ENCODE measurements at places on chromosomes 2 and 18. TPM values are rescaled to one million over a fixed set of nuclear protein-coding genes. Genes with fewer than 3 reads are reported as not detected.

Gene NEURL3
- total RNA-seq = not detected

DNA sequence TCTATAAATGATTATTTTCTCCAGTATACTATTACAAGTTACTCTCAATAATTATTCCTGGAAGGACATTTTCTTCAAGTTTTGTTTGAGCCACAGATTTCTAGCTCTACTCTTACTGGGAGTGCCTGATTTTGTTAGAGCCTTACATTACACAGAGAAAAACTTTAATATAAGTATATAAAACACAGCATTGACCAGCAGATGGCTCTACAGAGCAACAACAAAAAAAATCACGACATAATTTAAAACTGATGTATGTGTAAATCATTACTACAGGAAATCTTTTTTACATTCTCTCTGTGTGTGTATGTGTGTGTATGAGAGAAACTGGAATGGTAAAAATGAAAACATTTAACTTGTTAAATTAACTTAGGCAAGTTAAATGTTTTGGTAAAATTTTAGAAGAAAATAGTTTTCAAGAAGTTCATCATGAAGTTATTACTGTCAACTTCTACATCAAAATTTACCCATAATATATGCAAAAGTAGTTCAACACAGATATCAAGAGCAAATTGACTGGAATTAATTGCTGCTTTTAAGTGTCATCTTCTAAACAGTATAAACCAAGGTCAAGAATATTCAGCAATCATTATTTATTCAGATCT lies 103.3 kb downstream of the MDH1 start:
- peak; percentile 67 for DNase-seq
- H3K4me1 ChIP-seq = peaks cover 5% of the 10 kb centered on the region
- H3K4me3 ChIP-seq = no peak overlapping the region
- H3K27ac ChIP-seq = no peak overlapping the region
- no peaks in the 10 kb centered on the region for H3K27me3 ChIP-seq
- no peaks in the 10 kb centered on the region for H3K36me3 ChIP-seq

Gene FBXO48
- total RNA-seq = 0.38 TPM

GRCh38 chr18:46680784-46681695 lies 24.0 kb upstream of the LOXHD1 start:
- no peaks in the 10 kb centered on the region for H3K4me1 ChIP-seq
- no peak overlapping the region for H3K4me3 ChIP-seq
- H3K36me3 ChIP-seq = no peaks in the 10 kb centered on the region
- no peak overlapping the region for H3K27ac ChIP-seq
- peaks cover 5% of the 10 kb centered on the region for H3K27me3 ChIP-seq

DNA sequence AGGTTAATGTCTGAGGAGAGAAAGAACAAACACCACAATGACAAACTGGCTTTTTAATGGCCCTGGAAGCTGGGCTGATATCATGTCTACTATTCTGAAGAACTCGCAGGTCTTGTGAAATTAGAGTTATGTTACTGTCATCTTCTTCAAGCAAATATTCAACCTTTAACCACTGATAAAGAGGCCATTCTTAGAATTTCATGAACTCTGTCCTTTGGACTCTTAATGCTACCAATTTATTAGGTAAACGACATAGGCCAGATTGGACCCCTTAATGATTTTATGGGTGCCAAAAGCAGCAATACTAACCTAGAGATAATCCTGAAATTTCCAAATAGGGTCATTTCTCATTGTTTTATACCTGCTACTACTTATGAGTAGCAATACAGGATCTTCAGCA lies 109.0 kb upstream of the ACVR1C start:
- H3K36me3 ChIP-seq = peaks cover 21% of the 10 kb centered on the region
- no peak overlapping the region for H3K27ac ChIP-seq
- no peak for DNase-seq
- H3K4me3 ChIP-seq = no peak overlapping the region
- H3K4me1 ChIP-seq = no peaks in the 10 kb centered on the region

DNA sequence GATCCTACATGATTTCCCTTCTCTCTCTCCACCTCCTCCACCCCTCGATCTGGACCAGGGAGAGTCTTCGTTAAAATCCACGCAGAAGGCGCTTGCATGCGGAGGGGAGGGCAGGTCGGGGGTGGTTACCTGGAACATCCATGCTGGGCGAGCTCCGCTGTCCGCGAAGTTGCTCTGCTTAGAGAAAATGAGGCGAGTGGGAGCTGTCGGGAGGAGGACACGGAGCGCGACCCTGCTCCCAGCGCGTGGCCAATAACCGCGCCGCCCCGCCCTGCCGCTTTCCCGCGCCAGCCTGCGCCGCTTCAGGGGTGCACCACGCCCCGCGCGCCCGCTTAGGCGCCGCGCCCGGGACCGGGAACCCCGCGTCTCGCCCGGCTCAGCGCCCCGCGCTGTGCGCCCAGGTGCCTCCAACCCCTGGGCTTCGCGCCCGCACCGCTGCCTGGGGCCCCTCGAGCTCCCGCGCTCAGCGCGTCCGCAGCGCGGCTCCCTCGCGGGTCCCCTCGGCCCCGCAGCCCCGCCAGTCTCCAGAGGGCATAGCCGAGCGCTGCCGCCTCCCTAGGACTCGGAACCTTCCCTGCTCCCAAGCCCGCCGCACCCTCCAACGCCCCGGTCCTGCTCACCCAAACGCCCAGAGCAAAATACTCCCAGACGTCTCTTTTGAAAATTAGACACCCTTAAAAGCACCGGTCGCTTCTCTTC lies 636 bp downstream of the CBLN2 start:
- no peaks in the 10 kb centered on the region for H3K4me1 ChIP-seq
- no peaks in the 10 kb centered on the region for H3K36me3 ChIP-seq
- H3K4me3 ChIP-seq = peak overlapping the region; percentile 55
- peak; percentile 4 for DNase-seq
- no peak overlapping the region for H3K27ac ChIP-seq

- no peak overlapping the region for H3K4me3 ChIP-seq
- H3K27me3 ChIP-seq = no peaks in the 10 kb centered on the region
- H3K4me1 ChIP-seq = no peaks in the 10 kb centered on the region
- no peak for DNase-seq
- H3K36me3 ChIP-seq = peaks cover 50% of the 10 kb centered on the region
These were observed 40.8 kb downstream of the USP40 start for GRCh38 chr2:233525791-233526190.

GRCh38 chr2:127067620-127068350 lies 39.2 kb downstream of the BIN1 start:
- H3K4me1 ChIP-seq = peaks cover 20% of the 10 kb centered on the region
- H3K27me3 ChIP-seq = no peaks in the 10 kb centered on the region
- no peaks in the 10 kb centered on the region for H3K36me3 ChIP-seq
- 0 out of 2 replicates have a peak overlapping the region, but pooled peaks have one; percentile 8 for H3K27ac ChIP-seq

DNA sequence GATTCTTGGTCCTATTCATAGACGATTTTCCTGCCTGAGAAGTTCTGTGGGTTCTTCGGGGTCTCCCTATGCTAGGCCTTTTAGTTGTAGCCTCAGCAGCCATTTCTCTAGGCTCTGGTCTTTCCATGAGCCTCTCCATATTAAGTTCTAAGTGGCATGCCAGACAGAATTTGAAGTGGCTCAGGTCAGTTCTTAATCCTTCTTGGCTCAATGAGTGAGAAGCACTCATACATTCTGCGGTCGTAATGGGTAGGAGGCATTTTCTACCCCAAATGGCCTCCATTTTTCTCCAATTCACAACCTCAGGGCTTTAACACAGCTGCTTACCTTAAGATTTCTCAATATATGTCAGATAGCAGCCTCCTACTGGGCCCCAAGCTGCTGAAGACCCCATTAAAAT lies 405.3 kb upstream of the GALNT5 start:
- no peak overlapping the region for H3K4me3 ChIP-seq
- no peaks in the 10 kb centered on the region for H3K27me3 ChIP-seq
- no peaks in the 10 kb centered on the region for H3K36me3 ChIP-seq
- no peak overlapping the region for H3K27ac ChIP-seq
- no peak for DNase-seq

Gene CHRND
- total RNA-seq = not detected

DNA sequence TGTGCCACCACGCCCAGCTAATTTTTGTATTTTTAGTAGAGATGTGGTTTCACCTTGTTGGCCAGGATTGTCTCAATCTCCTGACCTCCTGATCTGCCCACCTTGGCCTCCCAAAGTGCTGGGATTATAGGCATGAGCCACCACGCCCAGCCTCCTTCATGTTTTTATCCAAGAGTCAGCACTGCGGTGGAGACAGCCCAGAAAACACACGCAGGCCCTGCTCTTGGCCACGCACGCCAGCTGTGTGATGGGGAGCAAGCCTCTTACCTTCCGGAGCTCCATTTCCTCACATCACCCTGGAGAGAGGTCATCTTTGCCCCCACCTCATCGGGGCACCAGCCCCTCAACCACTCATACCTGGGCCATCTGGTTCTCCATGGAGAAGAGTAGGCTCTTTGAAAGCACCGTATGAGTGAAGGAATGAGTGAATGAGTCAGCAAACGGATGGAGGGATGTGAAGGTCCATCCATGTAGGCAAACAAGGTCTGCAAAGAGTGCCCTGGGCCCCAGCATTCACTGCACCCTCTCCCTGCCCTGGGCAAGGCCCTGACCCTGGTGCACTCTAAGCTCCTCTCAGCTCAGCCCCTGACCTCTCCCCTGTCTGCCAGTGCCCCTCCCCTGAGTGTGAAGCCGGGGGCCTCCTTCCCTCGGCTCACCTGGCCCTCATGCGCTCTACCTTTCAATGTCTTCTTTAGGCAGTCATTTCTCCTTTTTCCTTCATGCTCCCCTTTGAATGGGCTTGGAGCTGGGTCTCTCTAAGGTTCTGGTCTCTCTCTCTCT lies 7.4 kb downstream of the GYPC start:
- H3K4me1 ChIP-seq = peaks cover 12% of the 10 kb centered on the region
- DNase-seq = no peak
- H3K27me3 ChIP-seq = no peaks in the 10 kb centered on the region

Gene PAIP2B
- total RNA-seq = under 0.01 TPM

DNA sequence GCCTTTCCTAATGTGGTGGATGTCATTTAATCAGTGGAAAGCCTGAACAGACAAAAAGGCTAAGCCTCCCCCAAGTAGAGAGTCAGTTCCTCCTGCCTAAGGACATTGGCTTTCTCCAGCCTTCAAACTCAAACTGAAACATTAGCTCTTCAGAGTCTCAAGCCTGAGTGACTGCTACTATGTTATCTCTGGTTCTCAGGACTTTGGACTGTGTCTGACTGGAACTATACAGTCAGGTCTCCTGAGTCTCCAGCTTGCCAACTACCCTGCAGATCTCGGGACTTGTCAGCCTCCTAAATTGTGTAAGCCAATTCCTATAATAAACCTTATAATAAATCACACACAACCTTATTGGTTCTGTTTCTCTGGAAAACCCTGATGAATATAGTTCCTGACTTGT lies 12.6 kb downstream of the HYCC2 start:
- no peak overlapping the region for H3K4me3 ChIP-seq
- H3K4me1 ChIP-seq = peaks cover 12% of the 10 kb centered on the region
- H3K27ac ChIP-seq = no peak overlapping the region
- H3K27me3 ChIP-seq = no peaks in the 10 kb centered on the region
- peaks cover 4% of the 10 kb centered on the region for H3K36me3 ChIP-seq

- no peak overlapping the region for H3K4me3 ChIP-seq
- no peak overlapping the region for H3K27ac ChIP-seq
- no peaks in the 10 kb centered on the region for H3K36me3 ChIP-seq
- peaks cover 9% of the 10 kb centered on the region for H3K4me1 ChIP-seq
These were observed 481.0 kb upstream of the CDH2 start for GRCh38 chr18:28657961-28658360.

GRCh38 chr18:54192415-54192814 lies 32.1 kb downstream of the MBD2 start:
- H3K27ac ChIP-seq = no peak overlapping the region
- DNase-seq = no peak
- H3K4me1 ChIP-seq = no peaks in the 10 kb centered on the region
- H3K4me3 ChIP-seq = no peak overlapping the region

DNA sequence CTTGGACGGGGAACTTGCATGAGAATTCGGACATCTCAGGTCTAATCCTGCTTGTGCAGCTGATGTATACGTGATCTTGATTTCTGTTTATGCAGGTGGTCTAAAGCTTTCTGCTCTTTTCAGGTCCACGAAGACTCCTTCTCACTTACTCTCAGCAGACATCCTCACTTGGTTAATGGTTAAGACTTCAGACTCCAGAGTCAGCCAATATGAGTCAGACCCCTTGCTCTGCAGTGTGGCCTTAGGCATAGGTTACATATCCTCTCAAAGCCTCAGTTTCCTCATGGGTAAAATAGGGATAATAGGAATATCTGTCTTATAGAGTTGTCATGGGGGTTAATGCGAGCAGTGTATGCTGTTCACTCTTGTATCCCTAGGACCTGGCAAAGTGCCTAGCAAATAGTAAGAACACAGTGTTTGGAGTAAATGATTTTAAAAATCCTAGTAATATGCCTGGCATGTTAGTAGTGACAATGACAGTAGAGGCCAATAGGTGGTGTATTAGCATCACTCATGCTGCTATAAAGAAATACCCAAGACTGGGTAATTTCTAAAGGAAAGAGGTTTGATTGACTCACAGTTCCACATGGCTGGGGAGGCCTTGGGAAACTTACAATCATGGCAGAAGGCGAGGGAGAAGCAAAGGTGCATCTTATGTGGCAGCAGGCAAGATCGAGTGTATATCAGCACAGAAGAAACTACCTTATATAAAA lies 42.3 kb downstream of the XRCC5 start:
- H3K4me3 ChIP-seq = no peak overlapping the region
- no peaks in the 10 kb centered on the region for H3K27me3 ChIP-seq
- peaks cover 8% of the 10 kb centered on the region for H3K4me1 ChIP-seq
- H3K36me3 ChIP-seq = peaks cover 66% of the 10 kb centered on the region
- H3K27ac ChIP-seq = no peak overlapping the region
